ENCODE measurements at places on chromosomes 6 and 20. TPM values are rescaled to one million over a fixed set of nuclear protein-coding genes. Genes with fewer than 3 reads are reported as not detected.

DNA sequence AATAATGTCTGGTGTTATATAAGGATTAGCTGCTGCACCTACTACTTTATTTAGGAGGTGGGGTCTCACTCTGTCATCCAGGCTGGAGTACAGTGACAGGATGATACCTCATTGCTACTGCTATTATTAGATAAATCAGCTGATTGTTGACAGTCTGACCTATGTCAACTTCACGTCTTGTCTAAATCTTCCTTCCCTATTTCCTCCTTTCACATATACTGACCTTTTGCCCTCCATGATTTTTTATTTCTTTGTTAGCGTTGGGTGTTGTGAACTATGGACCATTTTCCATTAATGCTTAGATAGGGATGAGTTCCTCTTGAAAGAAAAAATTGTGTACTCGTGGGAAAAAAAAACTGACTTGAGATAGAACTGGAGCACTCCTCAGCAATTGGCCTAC, 109.9 kb upstream of the BEND6 start:
- no peaks in the 10 kb centered on the region for H3K36me3 ChIP-seq
- no peak for DNase-seq
- H3K27ac ChIP-seq = no peak overlapping the region
- no peaks in the 10 kb centered on the region for H3K27me3 ChIP-seq
- no peak overlapping the region for H3K4me3 ChIP-seq
- H3K4me1 ChIP-seq = peaks cover 16% of the 10 kb centered on the region

- no peaks in the 10 kb centered on the region for H3K36me3 ChIP-seq
- no peak for DNase-seq
- no peaks in the 10 kb centered on the region for H3K4me1 ChIP-seq
- H3K27me3 ChIP-seq = peaks cover 2% of the 10 kb centered on the region
These were observed 56.4 kb upstream of the GPR31 start for GRCh38 chr6:167214206-167214605.

GRCh38 chr6:158561321-158561884, 1.5 kb downstream of the TMEM181 start:
- no peak overlapping the region for H3K27ac ChIP-seq
- H3K4me3 ChIP-seq = peak overlapping the region; percentile 71
- no peaks in the 10 kb centered on the region for H3K27me3 ChIP-seq
- no peaks in the 10 kb centered on the region for H3K36me3 ChIP-seq

DNA sequence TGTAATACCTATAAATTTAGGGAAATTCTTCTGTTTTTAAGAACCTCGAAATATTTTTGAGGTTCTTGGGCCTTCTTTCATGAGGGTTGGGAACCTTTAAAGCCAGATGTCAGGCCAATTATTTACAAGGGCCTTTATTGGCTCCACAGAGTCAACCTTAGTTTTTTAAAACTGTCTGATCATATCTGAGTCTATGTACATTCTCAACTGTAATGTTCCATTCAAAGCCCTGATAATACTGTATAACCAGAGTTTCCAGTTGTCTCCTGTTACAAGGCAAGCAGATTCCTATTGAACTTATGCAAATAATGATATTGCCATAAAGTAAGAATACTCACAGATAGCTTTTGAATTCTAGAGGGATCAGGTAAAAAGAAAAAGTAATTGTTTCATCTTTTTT, 545.5 kb downstream of the EPM2A start:
- no peak overlapping the region for H3K4me3 ChIP-seq
- no peak overlapping the region for H3K27ac ChIP-seq
- H3K27me3 ChIP-seq = no peaks in the 10 kb centered on the region
- no peak for DNase-seq

DNA sequence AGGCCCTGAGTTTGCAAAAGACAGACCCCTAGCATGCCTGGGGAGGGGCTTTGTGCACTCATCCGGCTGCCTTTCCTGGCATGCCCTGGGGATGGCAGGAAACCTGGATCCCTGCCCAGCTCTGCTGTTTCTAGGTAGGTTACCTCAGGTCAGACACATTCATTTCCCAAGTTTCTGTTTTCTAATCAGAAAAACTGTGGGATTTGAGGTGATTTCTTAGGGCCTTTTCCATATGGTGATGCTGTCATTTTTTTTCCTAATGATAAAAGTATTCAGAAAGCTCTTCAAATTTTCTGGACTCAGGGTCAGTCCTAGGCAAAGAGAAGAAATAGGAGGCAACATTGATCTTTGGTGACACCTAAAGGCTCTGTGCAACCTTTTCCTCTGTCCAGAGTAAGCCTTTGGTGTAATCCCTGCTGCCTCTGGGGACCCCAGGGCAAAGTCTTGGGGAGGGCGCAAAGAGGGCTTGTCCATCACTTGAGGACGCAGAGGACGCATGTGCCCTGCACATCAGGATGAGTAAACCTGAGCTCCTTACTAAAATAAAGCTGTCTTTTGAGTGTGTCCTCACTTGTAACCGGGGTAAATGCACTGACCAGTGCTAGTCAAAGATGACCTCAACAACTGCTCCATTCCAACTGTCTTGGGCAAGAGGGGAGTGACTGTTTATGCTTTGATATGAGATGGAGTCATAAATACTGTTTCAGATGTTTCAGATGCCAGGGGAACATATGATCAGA, 13.5 kb upstream of the TRAM2 start:
- H3K27me3 ChIP-seq = no peaks in the 10 kb centered on the region
- no peaks in the 10 kb centered on the region for H3K36me3 ChIP-seq
- no peak overlapping the region for H3K4me3 ChIP-seq
- no peak overlapping the region for H3K27ac ChIP-seq
- H3K4me1 ChIP-seq = peaks cover 23% of the 10 kb centered on the region

GRCh38 chr6:29552512-29553051, 7.0 kb downstream of the UBD start:
- H3K27me3 ChIP-seq = peaks cover 20% of the 10 kb centered on the region
- H3K36me3 ChIP-seq = no peaks in the 10 kb centered on the region
- peak; percentile 46 for DNase-seq
- no peak overlapping the region for H3K27ac ChIP-seq

GRCh38 chr6:85403331-85404015, 46.4 kb upstream of the NT5E start:
- H3K36me3 ChIP-seq = no peaks in the 10 kb centered on the region
- H3K27ac ChIP-seq = peak overlapping the region; percentile 96
- no peaks in the 10 kb centered on the region for H3K27me3 ChIP-seq
- H3K4me3 ChIP-seq = peak overlapping the region; percentile 50

GRCh38 chr6:101851911-101852310, 458.4 kb downstream of the GRIK2 start:
- no peaks in the 10 kb centered on the region for H3K27me3 ChIP-seq
- H3K36me3 ChIP-seq = no peaks in the 10 kb centered on the region
- no peaks in the 10 kb centered on the region for H3K4me1 ChIP-seq
- no peak overlapping the region for H3K27ac ChIP-seq

DNA sequence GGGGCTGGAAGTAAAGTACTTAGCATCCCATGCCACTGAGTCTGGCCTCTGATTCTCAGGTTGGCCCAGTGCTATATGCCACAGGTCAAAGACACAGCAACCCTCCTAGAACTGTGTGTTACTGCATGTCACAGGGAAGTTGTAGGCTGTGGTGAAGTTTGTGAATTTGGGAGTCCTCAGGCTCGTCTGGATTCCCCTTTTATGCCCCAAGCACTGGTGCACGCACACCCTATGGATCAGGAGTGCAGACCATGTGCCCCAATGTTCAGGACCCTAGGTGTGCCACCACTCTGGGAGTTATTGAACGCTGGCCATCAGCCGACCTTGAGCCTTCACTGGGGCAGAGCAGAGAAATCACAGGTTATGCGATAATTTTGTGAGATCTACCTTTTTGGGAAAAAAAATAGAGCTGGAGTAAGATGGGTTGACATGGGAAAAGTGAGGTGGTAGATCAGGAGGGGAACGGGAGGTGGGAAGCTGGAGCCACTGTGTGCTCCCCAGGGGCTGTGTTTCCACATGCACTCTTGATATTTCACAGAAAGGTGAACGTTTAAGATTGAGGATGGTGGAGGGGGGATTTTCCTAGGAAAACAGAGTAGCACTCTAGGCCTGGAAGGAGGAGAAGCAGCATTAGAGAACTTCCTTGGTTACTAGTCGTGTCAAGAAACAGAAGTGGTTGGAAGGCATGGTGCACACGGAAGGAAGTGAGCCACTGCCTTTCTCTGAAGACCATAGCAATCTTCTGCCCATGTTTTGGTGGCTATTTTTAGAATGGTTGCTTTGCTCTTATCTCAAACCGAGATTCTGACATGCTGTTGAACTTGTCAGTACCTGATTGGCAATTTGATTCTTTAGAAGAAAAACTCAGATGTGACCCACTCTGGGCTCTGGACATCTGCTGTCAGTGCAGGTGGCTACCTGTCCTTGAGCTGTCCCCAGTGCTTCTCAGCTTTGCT, 44.1 kb downstream of the DUSP22 start:
- no peaks in the 10 kb centered on the region for H3K4me1 ChIP-seq
- H3K36me3 ChIP-seq = no peaks in the 10 kb centered on the region
- no peak overlapping the region for H3K27ac ChIP-seq
- no peak for DNase-seq
- H3K4me3 ChIP-seq = no peak overlapping the region

GRCh38 chr6:149909701-149910470, 12.0 kb upstream of the RAET1E start:
- H3K27me3 ChIP-seq = no peaks in the 10 kb centered on the region
- no peak overlapping the region for H3K27ac ChIP-seq
- DNase-seq = no peak
- H3K36me3 ChIP-seq = no peaks in the 10 kb centered on the region
- no peaks in the 10 kb centered on the region for H3K4me1 ChIP-seq

GRCh38 chr6:31403283-31404060, at the start of gene MICA:
MICA (plus strand) TSS chr6:31403595; CDS start chr6:31403633, 38 bp downstream.
- H3K4me3 ChIP-seq = peak within 1 kb of the TSS; percentile 93
- H3K36me3 ChIP-seq = no peaks in the 10 kb centered on the region
- peaks cover 39% of the 10 kb centered on the region for H3K4me1 ChIP-seq
- peak; percentile 80 for DNase-seq
- peak within 1 kb of the TSS; percentile 66 for H3K27ac ChIP-seq
- no peaks in the 10 kb centered on the region for H3K27me3 ChIP-seq

GRCh38 chr20:25047766-25048165, 10.2 kb downstream of the ACSS1 start:
- H3K4me3 ChIP-seq = no peak overlapping the region
- H3K4me1 ChIP-seq = no peaks in the 10 kb centered on the region
- peaks cover 22% of the 10 kb centered on the region for H3K27me3 ChIP-seq
- no peaks in the 10 kb centered on the region for H3K36me3 ChIP-seq
- no peak overlapping the region for H3K27ac ChIP-seq
- DNase-seq = no peak

GRCh38 chr6:143839196-143839595, 3.9 kb upstream of the LTV1 start:
- H3K36me3 ChIP-seq = no peaks in the 10 kb centered on the region
- H3K27me3 ChIP-seq = no peaks in the 10 kb centered on the region
- no peak overlapping the region for H3K27ac ChIP-seq
- H3K4me1 ChIP-seq = peaks cover 6% of the 10 kb centered on the region
- no peak for DNase-seq
- H3K4me3 ChIP-seq = no peak overlapping the region

DNA sequence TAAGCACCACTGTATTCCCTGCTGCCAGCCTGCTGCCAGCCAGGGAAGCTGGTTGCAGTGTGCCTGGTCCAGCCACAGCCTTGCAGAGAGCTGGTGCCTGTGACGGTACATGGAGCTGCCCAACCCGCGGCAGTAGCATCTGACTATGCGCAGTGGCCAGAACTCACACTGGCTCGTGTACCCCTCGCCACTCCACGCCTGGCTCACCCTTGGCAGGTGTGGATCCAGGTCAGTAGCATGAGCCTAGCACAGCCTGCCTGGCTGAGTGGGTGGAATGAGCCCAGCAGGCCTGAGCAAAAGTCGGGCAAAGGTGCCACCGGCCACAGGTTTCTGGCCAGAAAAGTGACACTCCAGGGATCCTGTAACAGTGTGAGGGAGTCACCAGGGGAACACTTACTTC, 361.7 kb upstream of the MAP3K7 start:
- no peak overlapping the region for H3K4me3 ChIP-seq
- H3K27ac ChIP-seq = no peak overlapping the region
- H3K27me3 ChIP-seq = no peaks in the 10 kb centered on the region
- no peak for DNase-seq
- no peaks in the 10 kb centered on the region for H3K36me3 ChIP-seq
- H3K4me1 ChIP-seq = no peaks in the 10 kb centered on the region

DNA sequence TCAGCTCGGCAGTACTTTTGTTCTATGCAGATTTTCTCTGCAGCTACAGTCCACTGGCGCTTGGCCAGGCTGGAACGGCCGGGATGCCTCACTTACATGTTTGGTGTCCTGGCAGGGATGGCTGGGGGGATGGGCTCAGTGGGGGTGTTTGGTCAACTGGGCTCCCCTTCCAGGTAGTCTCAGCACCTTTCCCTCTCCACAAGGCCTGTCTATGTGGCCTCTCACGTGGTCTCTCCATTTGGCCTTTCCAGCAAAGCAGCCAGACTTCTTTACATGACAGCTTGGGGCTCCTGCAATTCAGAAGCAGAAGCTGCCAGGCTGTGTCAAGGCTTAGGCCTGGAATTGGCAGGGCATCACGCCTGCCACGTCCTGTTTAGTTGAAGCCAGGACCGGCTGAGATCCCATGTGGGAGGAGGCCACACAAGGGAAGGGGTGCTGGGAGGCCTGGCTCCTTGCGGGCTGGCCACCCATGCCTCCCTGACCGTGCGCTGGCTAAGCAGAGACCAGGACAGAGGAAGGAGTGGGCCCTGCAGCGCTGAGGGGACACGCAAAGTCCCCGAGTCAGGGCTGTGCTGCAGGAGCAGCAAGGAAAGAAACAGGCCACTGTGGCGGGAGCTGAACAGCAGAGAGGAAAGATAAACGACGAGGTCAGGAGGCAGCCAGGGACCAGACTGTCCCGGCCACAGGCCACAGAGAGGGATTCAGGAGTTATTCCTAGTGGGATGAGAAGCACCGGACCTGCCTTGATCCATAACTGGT, 38.9 kb downstream of the MGME1 start:
- no peaks in the 10 kb centered on the region for H3K4me1 ChIP-seq
- H3K27me3 ChIP-seq = no peaks in the 10 kb centered on the region
- DNase-seq = no peak
- H3K4me3 ChIP-seq = no peak overlapping the region
- no peak overlapping the region for H3K27ac ChIP-seq

DNA sequence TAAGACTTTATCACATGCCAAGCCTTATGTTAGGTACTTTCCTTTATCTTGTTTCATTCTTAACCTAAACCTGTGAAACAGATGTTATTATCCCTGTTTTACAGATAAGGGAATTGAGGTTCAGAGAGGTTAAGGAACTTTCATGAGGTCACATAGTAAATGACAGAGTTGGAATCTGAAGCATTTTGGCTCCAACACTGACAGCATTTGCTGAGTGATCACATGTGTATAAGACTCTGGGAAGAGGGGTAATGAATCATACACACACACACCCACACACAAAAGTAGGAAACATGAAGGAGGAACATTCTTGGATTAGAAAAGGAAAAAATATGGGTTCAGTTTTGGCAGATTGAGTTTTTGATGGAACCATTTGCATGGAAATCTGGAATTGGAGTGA, 212.5 kb downstream of the GJA1 start:
- peaks cover 16% of the 10 kb centered on the region for H3K4me1 ChIP-seq
- H3K36me3 ChIP-seq = no peaks in the 10 kb centered on the region
- H3K27me3 ChIP-seq = no peaks in the 10 kb centered on the region
- DNase-seq = peak; percentile 86
- H3K4me3 ChIP-seq = no peak overlapping the region

Gene EPB41L1
- 35.0 TPM for total RNA-seq

Gene MEP1A
- not detected for total RNA-seq

Gene FRK
- 0.77 TPM for total RNA-seq

Measured in astrocyte (in vitro differentiated cells and primary cell).